ENCODE measurements at places on chromosomes 12 and 14. TPM values are rescaled to one million over a fixed set of nuclear protein-coding genes. Genes with fewer than 3 reads are reported as not detected.

MAP3K9 gene
- total RNA-seq = 11.2 TPM

SLC6A12 gene
- total RNA-seq = 0.47 TPM

PTPRR gene
- total RNA-seq = 0.61 TPM

ANAPC5 gene
- total RNA-seq = 111 TPM

CLEC2B gene
- 0.19 TPM for total RNA-seq

STAB2 gene
- total RNA-seq = not detected

SPX gene
- 0.19 TPM for total RNA-seq

TESPA1 gene
- total RNA-seq = not detected

RNASE3 gene
- not detected for total RNA-seq

ARID4A gene
- total RNA-seq = 30.5 TPM

CBLN3 gene
- 1.0 TPM for total RNA-seq

OTX2 gene
- 0.84 TPM for total RNA-seq

FIGNL2 gene
- 39.7 TPM for total RNA-seq

GRCh38 chr14:84436528-84436927 is 1093.4 kb upstream of the FLRT2 start:
- no peak for DNase-seq

- no peak for DNase-seq
Observed at GRCh38 chr14:24196071-24197055, 1.1 kb upstream of the TM9SF1 start.

DNA sequence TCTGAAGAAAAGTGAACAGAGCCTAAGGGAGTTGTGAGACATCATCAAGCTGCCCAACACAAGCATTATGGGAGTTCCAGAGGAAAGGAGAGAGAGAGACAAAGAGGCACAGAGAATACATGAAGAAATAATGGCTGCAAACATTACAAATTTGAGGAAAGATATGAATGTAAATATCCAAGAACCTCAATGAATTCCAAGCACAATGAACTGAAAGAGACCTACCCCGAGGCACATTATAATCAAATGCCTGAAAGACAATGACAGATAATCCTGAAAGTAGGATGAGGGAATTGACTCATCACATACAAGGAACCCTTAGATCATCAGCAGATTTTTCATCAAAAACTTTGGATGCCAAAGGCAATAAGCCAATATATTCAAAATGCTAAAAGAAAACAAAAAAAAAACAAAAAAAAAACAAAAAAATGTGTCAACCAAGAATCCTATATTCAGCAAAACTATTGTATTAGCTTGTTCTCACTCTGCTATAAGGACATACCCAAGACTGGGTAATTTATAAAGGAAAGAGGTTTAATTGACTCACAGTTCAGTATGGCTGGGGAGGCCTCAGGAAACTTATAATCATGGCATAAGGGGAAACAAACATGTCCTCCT is 37.8 kb downstream of the BCL2L14 start:
- no peak for DNase-seq

- DNase-seq = no peak
Observed at GRCh38 chr12:118649765-118650585, 273.6 kb downstream of the SUDS3 start.

DNA sequence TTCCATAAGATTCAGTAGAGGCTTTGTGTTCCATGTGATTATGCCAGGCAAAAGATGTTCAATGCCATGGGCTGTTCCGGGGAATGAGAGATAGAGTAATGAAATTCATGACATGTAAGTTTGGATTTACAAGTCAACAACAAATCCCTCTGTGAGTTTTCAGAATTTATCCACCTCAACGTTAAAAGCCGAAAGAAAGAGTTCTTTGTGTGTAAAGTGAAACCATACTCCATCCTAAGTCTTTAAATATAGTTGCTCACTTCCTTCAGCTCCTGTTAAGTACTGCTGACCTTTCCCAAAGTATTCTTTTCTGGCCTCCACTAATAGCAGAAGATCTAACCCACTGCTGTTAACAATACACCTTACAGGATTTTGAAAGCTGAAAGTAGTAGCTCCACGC is 190.0 kb downstream of the TMX1 start:
- DNase-seq = no peak

DNA sequence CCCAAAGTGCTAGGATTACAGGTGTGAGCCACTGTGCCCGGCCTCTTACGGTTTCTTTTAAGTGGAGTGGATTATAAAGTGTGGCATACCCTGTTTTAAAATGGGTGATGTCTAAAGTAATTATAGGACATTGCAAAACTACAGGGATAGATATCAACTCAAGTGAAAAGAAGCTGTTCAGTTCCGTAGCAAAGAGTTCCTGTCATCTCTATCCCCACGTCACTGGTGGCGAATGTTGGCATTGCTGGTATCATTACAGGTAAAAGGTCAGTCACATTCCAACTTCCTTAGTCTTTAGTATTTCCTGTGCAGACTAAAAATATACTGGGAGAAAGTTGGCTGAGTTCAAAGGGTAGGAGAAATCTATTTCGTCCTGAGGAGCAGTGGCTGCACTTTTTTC is 95.6 kb upstream of the SLC38A2 start:
- no peak for DNase-seq

GRCh38 chr12:1606021-1606622 is 11.7 kb upstream of the FBXL14 start:
- DNase-seq = no peak

- no peak for DNase-seq
Observed at GRCh38 chr12:51020448-51021182, 5.6 kb downstream of the SLC11A2 start.

DNA sequence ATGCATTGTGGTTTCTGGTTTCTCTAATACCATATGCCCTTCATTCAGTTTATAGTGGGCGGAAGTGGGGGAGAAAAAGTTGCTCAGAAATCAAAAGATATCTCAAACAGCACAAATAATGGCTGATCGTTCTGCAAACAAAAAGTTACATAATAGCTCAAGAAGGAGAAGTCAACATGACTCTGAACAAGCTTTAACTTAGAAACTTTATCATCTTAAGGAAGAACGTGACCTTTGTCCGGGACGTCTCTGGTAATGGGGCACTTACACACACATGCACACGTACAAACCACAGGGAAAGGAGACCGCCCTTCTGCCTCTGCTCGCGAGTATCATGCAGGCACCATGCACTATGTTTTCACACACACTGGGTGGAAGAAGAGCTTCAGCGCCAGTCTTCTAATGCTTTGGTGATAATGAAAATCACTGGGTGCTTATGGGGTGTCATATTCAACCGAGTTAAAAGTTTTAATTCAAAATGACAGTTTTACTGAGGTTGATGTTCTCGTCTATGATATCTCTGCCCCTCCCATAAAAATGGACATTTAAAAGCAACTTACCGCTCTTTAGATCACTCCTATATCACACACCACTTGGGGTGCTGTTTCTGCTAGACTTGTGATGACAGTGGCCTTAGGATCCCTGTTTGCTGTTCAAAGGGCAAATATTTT is 4.7 kb downstream of the FOS start:
- DNase-seq = no peak

GRCh38 chr12:112447106-112447505 is 28.4 kb downstream of the PTPN11 start:
- no peak for DNase-seq

DNA sequence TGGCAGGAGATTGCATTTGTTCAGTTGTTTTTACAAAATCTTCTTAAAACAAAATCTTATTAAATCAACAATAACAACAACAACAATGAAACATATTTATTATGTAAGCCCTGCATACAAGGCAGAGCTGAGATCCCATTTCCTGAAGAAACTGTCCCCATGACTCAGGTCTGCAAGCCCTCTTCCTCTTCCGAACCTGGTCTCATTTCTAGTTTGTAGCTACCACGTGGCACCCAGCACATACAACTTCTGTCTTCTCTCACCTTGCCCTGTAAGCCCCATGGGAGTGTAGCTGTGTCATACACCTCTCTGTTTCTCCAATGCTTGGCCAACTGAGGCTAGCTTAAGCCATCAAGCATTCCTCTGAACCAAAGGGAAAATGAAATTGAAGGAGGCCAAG is 106.4 kb downstream of the SLC8A3 start:
- DNase-seq = no peak

GRCh38 chr12:123656392-123656791 is 14.5 kb upstream of the TCTN2 start:
- no peak for DNase-seq

GRCh38 chr12:96211988-96212387 is 17.8 kb downstream of the ELK3 start:
- no peak for DNase-seq

DNA sequence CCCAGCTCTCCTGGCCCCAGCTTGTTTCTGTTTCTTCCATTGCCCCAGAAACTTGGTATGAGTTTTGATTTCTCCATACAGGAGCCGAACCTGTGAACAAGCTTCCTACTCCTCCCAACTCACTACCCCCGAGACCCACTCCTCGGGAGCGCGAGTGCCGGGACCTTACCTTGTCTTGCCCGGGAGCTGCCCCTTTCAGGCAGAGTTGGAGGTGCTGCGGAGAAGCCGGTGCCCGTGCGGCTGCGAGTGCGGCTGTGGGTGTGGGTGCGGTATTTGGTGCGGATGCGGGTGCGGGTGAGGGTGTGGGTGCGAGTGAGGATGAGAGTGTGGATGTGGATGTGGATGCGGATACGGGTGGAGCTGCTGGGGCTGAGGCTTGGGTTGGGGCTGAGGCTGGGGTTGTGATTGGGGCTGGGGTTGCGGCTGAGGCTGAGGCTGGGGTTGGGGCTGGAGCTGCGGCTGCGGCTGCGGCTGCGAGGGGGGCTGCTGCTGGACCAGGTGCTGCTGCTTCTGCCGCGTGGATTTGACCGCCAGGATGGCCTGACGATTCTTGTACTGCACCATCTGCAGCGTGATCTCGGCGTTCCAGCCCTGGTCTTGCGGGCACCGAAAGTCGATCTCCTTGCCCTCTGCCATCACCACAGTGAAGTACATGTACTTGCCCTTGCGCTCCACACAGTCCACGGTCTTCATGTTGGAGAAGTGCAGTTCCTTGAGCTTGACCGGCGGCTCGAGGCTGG is 1.1 kb downstream of the PHLDA1 start:
- peak; percentile 34 for DNase-seq

- DNase-seq = no peak
Observed at GRCh38 chr12:53230108-53230845, 1.7 kb downstream of the RARG start.

DNA sequence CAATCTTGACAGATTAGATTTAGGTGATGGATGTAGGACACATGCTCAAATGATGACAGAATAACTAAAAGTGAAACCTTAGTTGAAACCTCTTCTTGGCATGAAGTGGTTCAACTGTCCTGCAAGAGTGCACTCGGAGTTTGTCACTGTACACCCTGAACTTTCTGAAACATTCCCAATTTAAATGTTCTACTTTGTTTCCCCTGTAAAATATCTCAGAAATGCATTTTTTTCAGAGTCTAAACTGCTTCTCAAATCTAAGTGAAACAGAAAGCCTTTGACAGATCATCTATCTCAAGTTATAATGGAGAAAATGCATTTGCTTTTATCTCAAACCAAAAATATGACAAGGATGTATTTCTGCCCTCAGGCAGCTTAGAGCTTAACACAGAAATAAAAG is 66.0 kb downstream of the BHLHE41 start:
- no peak for DNase-seq

DNA sequence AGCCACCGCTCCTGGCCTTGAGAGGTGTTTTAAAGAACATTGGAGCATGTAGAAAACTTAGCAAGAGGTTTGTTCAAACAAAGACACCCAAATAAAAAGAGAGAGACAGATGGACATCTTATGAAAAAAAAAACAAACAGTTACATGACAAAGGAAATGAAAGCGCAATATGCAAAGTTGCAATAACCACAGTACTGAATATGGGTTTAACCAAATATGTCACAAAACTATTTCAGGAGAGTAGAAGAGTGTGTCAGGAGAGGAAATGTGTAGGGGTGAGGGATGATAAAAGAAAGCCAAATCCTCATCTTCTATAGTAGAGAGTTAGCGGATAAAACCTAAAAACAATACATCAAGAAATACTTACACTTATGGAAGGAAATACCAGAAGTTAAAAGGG is 98.4 kb downstream of the GTF2A1 start:
- DNase-seq = no peak

- DNase-seq = no peak
Observed at GRCh38 chr12:68794653-68795251, 13.2 kb upstream of the MDM2 start.

- DNase-seq = no peak
Observed at GRCh38 chr14:38745861-38746260, 357.2 kb downstream of the SEC23A start.

- no peak for DNase-seq
Observed at GRCh38 chr12:49545815-49546214, 7.0 kb downstream of the KCNH3 start.

- no peak for DNase-seq
Observed at GRCh38 chr14:92635896-92636295, 112.5 kb downstream of the LGMN start.

DNA sequence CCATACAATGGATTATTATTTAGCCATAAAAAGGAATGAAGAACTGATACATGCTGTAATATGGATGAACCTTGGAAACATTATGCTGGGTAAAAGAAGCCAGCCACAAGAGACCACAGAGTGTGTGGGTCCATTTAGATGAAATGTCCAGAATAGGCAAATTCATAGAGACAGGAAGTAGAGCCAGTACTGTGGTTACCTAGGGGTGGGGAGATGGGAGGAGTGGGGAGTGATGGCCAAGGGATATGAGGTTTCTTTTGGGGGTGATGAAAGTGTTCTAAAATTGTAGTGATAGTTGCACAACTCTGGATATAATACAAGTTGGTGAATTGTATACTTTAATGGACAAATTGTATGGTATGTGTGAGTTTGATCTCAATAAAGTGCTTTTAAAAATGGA is 18.6 kb downstream of the JDP2 start:
- DNase-seq = no peak

DNA sequence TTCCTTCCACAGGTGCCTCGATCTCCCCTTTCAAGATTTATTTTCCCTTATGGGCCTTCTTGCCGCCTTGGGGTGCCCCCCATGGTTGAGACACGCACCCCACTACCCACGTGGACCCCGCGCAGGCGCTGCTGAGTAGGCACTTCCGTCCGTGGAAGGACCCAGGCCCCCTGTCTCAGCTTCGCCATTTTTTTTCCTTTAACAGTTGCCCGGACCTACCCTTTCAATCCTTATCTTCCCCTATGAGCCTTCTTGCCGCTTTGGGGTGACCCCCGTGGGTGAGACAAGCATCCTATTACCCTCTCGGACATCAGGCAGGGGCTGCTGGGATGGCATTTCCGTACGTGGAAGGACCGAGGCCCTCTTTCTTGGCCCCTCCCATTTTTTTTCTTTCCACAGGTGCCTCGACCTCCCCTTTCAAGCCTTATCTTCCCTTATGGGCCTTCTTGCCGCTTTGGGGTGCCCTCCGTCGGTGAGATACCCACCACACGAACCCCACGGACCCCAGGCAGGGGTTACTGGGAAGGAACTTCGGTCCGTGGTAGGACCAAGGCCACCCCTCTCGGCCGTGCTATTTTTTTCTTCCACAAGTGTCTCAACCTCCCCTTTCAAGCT is 268.2 kb downstream of the ALG10 start:
- no peak for DNase-seq

DNA sequence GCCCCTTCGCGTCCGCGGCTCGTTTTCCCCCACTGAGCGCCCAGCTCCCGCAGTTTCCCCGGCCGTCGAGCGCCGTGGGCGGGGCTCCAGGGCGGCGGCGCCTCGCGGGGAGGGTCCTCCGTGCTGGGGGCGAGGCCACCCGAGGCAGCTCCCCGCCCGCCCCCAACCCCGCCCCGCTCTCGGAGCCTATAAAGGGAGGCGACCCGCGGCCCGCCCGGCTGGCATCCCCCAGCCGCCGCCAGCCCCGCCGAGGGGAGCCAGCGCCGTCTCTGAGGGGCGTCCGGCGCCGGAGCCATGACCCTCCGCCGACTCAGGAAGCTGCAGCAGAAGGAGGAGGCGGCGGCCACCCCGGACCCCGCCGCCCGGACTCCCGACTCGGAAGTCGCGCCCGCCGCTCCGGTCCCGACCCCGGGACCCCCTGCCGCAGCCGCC is at the start of gene TAMALIN:
Gene TAMALIN, plus strand, starts transcription at position 221 of the 432 bp plus-strand sequence. Its CDS starts 74 bp downstream, at position 295.
- peak; percentile 64 for DNase-seq

- DNase-seq = no peak
Observed at GRCh38 chr12:9363145-9363544, 154.9 kb upstream of the PZP start.
